ENCODE measurements at places on chromosomes 2 and 18.

GRCh38 chr2:216159144-216159543 is 50.0 kb downstream of the XRCC5 start:
- DNase-seq: no peak

- DNase-seq: no peak
Measured at GRCh38 chr2:191247381-191248057, 2.3 kb downstream of the MYO1B start.

- DNase-seq: no peak
Measured at GRCh38 chr2:178197791-178198190, 3.5 kb downstream of the OSBPL6 start.

DNA sequence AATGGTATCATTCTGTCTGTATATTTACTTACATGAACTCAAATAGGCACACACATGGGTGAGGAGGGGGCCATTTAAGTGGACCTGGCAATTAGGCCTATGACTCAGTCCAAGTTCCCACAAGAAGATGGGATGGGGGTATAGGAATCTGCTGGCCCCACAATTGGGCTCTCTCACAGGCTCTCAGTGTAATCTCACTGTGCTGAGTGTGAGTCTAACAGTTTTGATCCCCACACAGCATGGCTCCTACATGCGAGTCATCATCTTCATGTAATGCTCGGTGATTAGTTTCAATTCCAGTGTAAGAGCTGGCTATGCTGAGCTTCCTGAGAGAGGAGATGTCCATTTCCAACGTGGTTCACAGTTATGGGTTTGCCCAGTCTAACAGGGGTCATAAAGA is 114.0 kb downstream of the GATA6 start:
- DNase-seq: no peak

DNA sequence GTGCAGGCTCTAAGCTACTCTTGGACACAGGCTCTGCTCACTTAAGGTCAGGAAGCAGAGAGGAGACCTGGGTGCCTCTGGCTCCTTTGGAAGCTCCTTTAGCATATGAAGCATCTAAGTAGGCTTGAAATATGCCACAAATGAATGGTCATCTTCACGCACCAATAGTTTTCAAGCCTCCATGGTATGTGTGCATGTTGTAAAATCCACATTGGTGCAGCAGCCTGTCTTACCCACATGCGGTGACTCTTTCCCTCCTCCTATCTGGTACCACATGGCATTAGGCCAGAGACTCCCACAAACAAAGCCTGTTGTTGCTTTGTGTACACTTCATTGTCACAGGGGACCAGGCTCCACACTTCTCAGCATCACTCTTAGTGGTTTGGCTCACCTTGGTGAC is 442.2 kb upstream of the RAB12 start:
- no peak for DNase-seq

- no peak for DNase-seq
Measured at GRCh38 chr2:8281950-8282857, 399.7 kb upstream of the ID2 start.

- no peak for DNase-seq
Measured at GRCh38 chr2:28648147-28648546, 103.5 kb upstream of the PPP1CB start.

GRCh38 chr18:31450409-31450808 is 2.9 kb downstream of the DSG3 start:
- no peak for DNase-seq

GRCh38 chr2:162073888-162074631 is at the start of gene DPP4:
TSS of gene DPP4 (minus strand) at chr2:162074215. CDS start at chr2:162073981, 234 bp downstream.
- peak; percentile 54 for DNase-seq

DNA sequence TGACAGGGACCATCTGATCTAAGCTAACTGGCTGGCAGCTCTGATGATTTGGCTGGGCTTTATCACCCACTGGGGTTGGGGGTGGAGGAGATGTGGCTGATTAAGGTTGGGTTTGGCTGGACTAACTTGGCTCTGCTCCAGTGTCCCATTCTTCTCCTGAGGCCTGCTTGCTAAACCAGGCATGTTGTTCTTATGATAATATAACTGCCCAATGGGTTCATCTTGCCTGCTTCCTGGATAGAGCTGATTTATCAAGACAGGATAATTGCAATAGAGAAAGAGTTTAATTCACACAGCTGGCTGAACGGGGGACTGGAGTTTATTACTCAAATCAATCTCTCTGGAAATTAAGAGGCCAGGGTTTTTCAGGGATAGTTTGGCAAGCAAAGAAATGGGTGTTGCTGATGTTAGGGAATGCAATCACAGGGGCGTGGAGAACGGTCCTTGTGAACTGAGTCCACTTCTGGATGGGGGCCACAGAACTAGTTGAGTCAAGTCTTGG is 150.4 kb downstream of the PTH2R start:
- no peak for DNase-seq

- no peak for DNase-seq
Measured at GRCh38 chr2:108297436-108298141, 8.9 kb downstream of the SULT1C2 start.

DNA sequence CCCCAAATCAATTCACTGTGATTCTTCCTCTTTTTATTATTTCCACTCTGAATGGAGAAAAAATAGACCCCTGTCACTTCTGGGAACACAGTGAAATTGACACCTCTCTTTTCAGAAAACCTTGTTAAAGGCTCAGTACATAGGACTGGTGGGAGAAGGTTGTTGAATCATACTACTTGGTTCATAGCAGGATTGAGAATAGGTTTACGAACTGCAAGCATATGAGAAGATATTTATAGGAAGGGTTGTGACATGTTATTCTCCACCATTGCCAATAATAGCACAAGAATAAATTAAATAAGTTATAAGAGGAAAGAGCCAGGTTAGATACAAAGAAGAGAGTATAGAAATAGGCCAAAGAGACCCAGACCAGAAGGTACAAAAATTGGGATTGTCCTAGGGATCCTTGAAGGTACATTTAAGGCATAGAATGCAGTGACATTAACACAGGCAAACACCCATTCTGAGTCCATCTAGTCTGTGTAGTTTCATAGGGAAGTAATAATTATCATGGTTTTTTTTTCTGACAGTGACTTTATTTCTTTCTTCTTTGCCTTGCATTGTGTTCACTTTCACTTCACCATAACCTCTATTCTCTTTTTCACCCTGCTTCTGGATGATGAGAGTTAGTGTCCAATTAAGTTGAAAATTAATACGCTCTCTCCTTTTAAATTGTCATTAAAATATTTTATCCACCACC is 21.8 kb upstream of the SERPINE2 start:
- no peak for DNase-seq

GRCh38 chr2:24675338-24675737 is 117.9 kb downstream of the PTRHD1 start:
- no peak for DNase-seq

DNA sequence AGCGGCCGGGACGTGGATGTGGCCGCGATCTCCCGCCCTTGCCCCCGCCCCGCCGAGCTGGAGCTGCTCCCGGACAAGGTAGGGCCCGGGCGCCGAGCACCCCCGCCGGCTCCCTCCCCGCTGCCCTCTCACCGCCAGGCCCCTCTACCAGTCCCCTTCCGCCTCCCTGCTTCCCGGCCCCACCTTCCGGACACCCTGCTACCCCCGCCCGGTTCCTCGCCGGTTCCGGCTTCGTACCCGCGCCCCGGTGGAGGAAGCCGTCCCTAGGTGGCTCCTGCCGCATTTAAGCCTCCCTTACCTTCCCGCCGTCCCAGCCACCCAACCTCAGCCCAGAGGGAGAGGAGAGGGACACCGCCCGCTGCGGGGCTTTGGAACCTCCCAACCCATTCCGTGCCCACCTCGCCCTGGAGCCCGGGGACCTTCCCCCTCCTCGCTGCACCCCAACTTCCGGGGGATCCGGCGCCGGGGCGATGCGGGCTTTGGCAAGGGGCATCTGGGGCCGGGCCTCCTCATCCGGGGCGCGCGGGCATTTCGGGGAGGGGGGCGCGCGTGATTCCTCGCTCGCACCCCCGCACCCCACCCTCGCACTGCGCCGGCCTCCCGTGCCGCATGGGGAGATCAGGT is 475 bp downstream of the B3GNT2 start:
- peak; percentile 48 for DNase-seq

GRCh38 chr2:190646780-190647522 is 1.9 kb upstream of the NAB1 start:
- DNase-seq: no peak

GRCh38 chr2:23497063-23497462 is 112.1 kb downstream of the KLHL29 start:
- DNase-seq: no peak

DNA sequence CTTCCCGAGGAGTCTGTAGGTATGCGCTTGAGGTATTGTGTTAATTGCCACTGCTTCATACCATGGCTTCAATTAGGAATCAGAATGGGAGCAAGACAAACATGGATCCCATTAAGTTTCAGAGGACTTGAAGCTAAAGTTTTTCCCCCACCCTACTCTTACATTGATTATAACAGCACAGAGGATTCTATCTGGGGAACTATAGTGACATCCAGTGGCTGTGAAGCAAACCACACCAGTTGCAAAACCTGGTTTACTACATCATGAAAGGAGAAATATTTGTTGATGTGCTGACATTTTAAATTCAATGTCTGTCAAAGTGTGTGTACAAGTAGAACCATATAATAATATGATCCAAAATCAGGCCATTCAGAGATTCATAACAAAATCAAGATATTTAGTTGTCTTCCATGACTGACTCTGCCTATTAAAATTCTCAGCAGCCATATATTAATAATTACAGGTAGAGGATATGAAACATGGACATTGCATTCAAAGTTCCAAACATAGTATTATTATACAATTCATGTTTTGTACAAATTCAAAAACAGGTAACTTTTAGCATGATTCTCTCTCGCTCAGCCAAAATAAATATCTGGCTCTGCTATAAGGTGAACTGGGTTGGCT is 82.9 kb downstream of the GRB14 start:
- peak; percentile 26 for DNase-seq

Measured in neuronal stem cell (in vitro differentiated cells).